ENCODE measurements at places on chromosomes 11 and 22.

GRCh38 chr22:41772645-41773044, 27.8 kb upstream of the CCDC134 start:
- DNase-seq = peak; percentile 36

- DNase-seq = no peak
Observed at GRCh38 chr22:37225481-37225880, 13.2 kb upstream of the SSTR3 start.

DNA sequence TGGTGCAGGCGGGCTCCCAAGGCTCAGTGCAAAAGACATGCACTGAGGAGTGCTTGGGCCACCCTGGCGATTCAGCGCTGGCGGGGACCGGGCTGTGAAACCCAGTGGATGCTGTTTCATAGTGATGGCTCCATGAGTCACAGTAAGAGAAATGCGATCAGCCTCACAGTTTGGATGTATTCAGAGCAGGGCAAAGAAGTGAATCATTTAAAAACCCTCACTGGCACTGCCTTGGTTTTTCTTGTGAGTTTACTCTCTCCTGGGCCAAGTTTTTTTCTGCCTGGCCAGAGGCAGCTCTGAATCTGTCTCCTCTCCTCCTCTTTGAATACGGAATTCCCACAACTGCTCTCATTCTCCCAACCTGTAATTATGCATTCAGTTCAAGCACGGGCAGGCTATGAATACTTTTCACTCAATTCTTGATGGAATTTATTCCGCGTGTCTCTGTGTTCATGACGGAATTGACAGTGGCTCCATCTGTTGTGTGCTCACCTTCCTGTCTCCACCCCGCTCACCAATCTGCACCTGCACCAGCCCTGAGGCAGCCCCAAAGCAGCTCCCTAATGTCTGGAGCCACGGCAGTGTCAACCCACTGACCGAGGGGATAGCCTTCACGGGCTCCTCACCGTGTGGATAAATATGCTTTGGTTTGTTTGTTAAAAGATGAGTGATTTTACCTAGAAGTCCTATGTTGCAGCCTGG, 14.9 kb downstream of the ADAMTS8 start:
- no peak for DNase-seq

GRCh38 chr11:71281831-71282230, 29.5 kb upstream of the SHANK2 start:
- DNase-seq = no peak

DNA sequence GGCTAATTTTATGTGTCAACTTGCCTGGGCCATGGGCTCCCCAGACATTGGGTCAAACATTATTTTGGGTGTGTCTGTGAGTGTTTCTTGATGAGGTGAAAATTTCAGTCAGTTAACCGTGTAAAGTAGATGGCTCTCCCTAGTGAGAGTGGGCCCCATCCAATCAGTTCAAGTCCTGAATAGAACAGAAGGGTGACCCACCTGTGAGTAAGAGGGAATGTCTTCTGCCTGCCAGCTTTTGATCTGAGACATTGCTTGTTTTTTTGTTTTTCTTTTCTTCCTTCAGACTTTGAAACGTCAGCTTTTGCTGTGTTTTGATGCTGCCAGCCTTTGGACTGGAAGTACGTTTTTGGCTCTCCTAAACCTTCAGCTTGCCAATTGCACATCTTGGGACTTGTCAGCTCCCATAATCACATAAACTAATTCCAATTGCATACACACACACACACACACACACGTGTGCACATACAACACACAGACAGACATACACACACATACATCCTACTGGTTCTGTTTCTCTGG, 300.1 kb downstream of the CNTN5 start:
- DNase-seq = no peak

DNA sequence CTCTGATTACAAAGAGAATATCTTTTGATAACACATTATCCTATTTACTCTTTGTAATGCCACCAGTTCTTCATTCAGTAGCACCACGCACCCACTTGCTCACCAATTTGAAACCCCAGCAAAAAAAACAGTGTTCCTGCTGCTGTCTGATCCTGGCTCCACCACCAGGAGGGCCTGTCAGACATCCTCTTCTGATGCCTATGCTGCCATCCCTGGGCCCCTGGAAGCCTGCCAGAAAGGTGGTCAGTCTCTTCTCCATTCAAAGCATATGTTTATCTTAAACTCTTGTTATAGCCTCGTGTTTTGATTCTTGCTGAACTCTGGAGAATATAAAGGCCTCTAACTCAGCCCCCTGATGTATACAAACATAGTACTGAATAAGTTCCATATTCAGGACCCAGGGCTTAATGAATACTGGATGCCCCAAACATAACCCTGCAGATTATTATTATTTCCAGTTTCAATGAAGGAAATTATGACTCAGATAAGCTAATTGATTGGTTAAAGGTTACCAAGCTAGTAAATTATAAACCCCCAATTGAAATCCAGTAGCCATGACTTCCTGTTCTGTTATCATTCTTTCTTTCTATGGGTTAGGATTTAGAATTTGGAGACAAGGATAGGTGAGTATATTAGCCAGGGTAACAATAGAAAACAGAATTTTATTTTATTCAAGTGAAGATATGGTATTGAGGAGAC, 116.7 kb downstream of the NTM start:
- DNase-seq = no peak

GRCh38 chr11:31655483-31655882, 145.9 kb downstream of the ELP4 start:
- DNase-seq = no peak

- no peak for DNase-seq
Observed at GRCh38 chr11:35909511-35910265, 34.2 kb upstream of the LDLRAD3 start.

DNA sequence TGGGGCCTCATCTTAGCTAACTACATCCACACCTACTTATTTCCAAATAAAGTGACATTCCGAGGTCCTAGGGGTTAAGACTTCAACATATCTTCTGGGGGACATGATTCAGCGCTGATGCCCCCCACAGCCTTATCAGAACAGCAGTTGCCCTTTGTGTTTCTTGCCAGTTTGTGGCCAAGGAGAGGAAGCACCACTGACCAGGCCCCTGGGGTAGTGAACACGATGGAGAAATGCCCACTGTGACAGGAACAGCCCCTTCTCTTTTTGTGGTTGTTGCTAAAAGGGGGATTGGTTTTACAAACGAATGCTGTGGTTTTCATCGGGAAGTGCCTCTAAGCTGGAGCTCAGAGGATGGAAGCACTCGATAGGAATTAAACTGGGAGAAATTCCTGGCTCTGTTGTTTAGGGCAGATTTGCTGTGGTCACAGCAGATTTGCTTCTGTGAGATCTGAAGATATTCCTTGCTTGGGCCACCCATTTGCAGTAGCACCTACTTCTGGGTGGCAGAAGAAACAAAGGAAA, 88.8 kb downstream of the ABTB2 start:
- DNase-seq = no peak
